ENCODE measurements at places on chromosomes 2 and 18.

GRCh38 chr2:211302676-211303075, 746.3 kb downstream of the CPS1 start:
- H3K36me3 ChIP-seq, result no peaks in the 10 kb centered on the region
- H3K27me3 ChIP-seq, result no peaks in the 10 kb centered on the region

- peaks cover 50% of the 10 kb centered on the region for H3K4me1 ChIP-seq
- no peak overlapping the region for H3K4me3 ChIP-seq
- peak overlapping the region; percentile 68 for H3K27ac ChIP-seq
Observed at GRCh38 chr2:73952499-73953446, 26.1 kb downstream of the DGUOK start.

- H3K27ac ChIP-seq, result no peak overlapping the region
- no peak for DNase-seq
- no peaks in the 10 kb centered on the region for H3K4me1 ChIP-seq
- no peak overlapping the region for H3K4me3 ChIP-seq
- H3K27me3 ChIP-seq, result peaks cover 3% of the 10 kb centered on the region
Observed at GRCh38 chr2:10469955-10470608, 22.0 kb upstream of the ODC1 start.

DNA sequence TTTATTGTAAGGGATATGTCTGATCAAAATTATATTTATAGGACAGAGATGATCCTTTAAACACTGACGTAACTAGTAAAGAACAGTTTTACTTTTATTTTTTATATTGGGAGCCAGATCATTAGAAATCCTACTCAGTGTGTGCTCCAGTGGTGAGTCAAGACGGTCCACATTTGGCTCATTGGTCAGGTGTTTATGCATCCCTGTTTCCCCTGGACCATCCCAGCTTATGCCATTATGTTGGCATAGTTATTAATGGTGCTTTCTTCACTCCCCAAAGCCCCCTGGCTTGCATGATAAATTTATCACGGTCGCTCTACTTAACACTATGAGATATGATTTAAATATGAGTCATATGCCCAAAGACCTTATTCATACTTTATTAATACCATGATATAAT, 293.4 kb downstream of the XIRP2 start:
- no peak for DNase-seq
- no peaks in the 10 kb centered on the region for H3K4me1 ChIP-seq
- H3K27ac ChIP-seq, result no peak overlapping the region
- H3K27me3 ChIP-seq, result no peaks in the 10 kb centered on the region

DNA sequence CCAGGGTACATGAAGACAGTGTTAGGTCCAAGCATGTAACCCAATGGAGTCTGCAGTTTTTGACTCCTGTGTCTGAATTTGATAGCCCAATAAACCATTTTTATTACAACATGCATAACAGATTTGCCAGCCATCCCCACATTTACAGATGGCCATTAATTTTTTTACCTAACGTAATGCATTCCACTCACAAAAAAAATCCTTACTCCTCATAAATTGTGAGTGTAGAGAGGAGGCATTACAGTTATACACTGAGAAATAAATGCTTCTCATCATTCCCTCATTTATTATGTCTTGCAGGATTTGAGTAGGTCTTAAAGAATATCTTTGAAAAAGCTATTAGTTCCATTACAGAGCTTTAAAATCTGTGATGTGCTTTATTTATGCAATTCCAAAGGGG, 193.8 kb downstream of the CMPK2 start:
- H3K4me3 ChIP-seq, result no peak overlapping the region
- DNase-seq, result no peak
- H3K27me3 ChIP-seq, result peaks cover 2% of the 10 kb centered on the region
- no peak overlapping the region for H3K27ac ChIP-seq
- H3K36me3 ChIP-seq, result no peaks in the 10 kb centered on the region
- no peaks in the 10 kb centered on the region for H3K4me1 ChIP-seq

DNA sequence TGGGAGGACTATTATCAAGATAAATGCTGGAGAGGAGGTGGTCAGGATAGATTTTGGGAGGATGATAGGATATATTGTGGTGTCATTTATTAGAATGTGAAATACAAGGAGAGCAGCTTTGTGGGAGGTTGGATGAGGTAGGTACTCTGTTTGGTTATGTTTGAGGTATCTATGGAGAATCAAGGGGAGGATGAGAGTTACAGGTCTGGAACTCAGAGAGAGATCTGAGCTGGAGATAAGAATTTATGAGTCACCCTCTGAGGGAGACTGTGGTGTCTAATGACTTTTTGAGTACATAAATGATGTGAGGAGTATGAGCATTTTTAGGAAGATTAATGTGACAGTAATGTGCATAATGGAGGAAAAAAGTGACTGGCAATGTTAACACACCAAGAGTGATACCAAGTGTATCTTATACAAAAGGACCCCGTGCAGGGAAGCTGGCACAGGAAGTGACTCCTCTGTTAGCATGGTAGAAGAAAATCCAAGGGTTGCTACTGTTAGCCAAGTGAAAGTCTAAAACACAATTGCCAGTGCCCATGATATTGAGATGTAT, 48.2 kb downstream of the CRIM1 start:
- H3K27ac ChIP-seq, result no peak overlapping the region
- no peaks in the 10 kb centered on the region for H3K4me1 ChIP-seq
- no peaks in the 10 kb centered on the region for H3K36me3 ChIP-seq
- H3K27me3 ChIP-seq, result no peaks in the 10 kb centered on the region
- no peak overlapping the region for H3K4me3 ChIP-seq
- peak; percentile 19 for DNase-seq

DNA sequence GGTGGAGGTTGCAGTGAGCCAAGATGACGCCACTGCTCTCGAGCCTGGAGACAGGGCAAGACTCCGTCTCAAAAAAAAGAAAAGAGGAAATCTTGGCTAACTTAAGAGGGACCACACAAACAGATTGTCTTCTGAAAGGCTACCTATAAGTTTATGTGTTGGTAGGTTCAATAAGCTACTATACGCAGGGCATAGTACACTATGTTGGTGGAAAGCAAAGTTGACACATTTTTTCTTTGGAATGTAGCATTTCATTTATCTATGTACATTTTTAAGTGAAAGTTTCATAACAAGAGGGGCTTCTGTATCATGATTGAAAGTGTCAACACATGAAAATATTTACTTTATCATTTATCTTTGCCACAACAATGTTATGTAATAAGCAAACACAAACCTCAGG, 752.6 kb upstream of the ACVR2A start:
- H3K27me3 ChIP-seq, result no peaks in the 10 kb centered on the region
- H3K27ac ChIP-seq, result no peak overlapping the region
- no peak for DNase-seq

DNA sequence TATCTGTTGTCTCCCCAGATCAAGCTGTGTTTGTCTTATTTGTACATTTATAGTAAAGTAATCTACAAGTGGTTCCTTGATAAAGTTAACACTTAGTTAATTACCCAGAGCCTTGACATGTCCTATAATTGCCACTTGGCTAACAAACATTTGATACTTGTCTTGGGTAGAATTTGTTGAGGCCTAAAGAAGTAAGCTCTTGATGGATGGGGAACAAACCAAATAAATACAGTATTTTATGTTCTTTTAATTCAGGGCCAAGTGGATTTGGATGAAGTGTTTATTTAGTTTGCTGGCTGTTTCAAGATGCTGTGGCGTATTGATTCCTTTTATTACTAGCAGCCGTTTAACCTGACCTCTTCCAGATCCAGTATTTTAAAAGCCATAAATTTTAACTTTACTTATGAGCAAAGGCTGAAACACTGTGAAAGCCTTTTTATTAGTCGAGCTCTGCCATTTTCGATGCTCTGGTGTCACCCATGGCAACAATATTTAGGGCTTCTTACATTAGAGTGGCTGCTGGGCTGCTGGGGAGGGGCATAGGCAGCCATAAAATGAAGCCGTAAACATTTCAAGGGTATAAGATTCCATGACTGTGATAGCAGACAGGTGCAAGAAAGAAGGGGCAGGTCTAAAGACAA, 401.6 kb upstream of the NRP2 start:
- no peak for DNase-seq
- H3K27me3 ChIP-seq, result no peaks in the 10 kb centered on the region
- no peak overlapping the region for H3K27ac ChIP-seq
- H3K4me3 ChIP-seq, result no peak overlapping the region
- H3K36me3 ChIP-seq, result no peaks in the 10 kb centered on the region
- no peaks in the 10 kb centered on the region for H3K4me1 ChIP-seq
